Stimulated activated CD4-positive, alpha-beta T cell treated with anti-CD3 and anti-CD28 coated beads, Interleukin-1b, Interleukin-23, amount 100 ng/mL, for 1 hour (primary cell): ENCODE measurements at places on chromosomes 7 and 10.

DNA sequence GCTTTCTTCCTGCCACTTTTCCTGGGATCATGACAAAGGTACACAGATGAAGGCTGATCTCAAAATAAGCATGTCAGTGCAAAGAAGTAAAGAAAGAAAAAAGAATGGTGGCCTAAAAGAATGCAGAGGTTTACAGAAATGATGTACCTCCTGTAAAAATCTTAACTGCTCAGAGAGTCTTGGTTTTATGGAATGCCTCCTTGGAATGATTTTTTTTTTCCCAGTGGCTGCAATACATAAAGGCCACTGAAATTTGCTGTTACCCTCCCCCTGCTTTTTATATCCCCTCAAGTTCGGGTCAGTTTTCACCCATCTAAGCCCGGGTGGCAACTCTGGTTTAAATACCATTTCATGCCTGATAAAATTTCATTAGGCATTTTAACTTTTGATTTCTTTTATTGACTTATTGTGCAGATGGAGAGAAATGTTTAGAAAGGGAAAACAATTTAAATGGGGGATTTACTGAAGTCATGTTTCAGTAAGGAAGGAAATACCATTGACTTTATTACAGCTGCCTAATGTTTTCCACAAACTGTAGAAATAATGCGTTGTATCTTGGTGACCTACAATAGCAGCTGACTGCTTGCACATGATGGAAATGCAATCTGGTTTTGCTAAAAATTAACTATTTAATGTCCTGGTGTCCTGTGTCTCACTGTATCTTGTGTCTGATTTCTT is 102.5 kb downstream of the SAMD9 start:
- DNase-seq: no peak

DNA sequence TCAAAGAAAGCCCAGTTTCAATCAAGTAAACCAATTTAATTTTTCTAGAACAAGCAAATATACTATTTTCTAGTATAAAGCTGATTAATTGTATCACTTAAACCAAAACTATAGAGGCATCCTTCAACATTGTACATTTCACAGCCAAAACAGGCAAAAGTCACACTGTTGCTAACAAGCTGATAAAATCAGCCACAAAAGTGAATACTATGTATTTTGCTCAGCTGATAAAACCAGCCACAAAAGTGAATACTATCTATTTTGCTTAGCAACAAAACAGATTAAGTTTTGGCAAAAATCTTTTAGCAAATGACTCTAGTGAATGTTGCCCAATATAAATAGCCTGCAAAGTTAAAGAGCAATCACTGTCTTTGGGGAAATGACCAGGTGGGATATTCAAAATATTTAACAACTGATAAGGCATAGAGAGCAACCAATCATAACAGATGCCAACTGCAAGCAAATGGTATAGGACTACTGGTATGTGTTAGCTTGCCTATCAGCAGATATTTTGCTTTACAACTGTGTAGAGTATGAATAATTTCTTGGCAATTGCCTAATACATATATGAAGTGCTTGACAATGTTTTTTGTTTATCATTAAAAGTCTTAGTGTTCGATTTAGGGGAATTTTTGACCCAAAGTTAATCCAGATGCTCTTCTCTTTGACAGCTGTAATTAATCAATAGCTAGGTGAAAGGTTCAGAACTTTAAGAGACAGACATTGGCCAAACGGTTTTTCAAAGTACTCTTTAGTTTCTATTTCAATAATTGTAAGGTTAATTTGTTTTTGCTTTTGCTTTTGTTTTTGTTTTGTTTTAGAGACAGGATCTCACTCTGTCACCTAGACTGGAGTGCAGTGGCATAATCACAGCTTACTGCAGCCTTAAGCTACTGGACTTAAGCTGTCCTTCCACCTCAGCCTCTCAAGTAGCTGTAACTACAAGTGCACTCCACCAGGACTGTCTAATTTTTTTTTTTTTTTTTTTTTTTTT is 44.4 kb upstream of the SP4 start:
- no peak for DNase-seq

DNA sequence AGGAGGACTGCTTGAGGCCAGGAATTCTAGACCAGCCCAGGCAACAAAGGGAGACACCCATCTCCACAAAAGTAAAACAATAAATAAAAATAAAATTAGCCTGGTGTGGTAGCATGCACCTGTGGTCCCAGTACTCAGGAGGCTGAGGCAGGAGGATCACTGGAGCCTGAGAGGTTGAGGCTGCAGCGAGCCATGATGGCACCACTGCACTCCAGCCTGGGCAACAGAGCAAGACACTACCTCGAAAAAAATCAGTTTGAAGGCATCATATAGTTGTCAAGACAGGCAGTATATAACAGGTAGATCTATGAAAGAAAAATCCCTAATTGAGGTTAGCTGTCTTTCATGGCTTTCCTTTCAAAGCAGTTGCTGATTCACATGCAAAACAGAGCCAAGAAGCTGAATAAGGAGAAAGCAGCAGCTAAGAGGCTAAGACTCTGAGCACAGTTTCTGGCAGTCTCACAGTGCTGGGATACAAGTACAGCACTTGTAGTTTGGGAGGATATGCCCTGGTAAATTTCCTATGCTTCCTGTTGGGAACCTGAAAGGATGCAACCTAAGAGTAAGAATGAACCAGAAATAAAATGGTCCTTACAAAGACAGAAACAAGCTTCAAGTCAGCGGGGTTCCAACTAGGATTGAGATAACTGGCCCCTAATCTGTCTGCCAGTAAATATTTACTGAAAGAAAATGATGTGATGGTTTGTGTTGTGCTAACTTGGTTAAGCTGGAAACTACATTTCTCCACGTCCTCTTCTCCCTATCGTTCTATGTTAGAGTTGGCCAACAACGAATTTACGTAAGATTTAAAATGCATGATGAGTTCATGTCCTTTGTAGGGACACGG is 368.5 kb upstream of the HPS1 start:
- no peak for DNase-seq

- no peak for DNase-seq
Observed at GRCh38 chr7:30627026-30627425, 32.3 kb downstream of the GARS1 start.

DNA sequence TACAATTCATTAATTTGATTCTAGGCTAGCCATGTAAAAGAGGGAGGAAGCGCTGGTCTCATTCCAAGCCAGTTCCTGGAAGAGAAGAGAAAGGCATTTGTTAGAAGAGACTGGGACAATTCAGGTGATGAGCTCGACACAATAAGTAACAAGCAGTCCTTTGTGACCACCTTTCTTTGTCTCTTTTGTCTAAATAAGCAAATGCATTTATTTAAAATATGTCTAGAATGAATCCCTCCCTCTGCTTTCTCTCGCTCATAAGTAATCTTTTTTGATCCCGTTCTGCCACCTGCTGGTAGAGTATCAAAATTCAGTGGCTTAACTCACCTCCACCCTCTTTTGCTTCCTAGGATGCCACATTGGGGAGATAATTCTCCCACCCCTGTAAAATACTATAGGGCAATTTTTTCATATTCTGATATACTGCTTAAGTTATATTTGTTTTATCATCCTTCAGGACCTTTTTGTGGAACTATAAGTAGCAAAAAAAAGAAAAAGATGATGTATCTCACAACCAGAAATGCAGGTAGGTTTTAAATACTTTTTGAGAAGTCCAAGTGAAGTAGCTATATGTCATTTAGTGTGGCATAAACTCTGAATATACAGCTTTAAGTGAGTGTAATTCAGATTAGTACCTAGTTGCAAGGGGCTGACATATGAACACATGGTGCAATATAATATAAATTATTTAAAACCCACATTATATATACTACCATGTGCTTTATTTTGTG is 91.5 kb downstream of the GSDME start:
- peak; percentile 7 for DNase-seq

GRCh38 chr10:5457741-5458140 is 41.6 kb downstream of the CALML5 start:
- no peak for DNase-seq

DNA sequence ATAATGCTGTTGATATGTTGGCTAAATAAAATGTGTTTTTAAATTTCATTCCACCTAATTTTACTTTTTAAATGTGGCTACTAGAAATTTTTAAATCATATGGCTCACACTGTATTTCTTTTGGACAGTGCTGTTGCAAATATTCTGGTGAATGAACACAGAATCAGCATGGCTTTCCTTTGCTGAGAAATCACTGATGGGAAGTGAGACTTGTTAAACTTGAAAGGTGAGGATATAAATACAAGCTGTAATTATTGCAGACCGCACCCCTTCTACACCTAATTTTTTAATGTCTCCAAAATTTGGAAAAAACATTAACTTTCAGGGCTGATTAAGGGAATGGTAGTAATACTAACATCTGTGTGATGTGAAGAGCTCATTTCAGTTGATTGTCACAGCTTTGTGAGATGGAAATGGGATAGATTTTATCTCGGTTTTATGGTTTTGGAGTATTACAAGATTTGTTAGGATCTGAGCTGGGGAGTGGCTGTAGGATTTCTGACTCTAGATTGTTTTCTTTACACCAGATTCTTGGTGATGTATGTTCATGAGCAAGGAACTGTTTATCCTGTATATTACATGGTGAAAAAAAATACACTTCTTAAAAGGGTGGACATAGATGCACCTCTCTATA is 1.3 kb downstream of the MIOS start:
- DNase-seq: no peak

DNA sequence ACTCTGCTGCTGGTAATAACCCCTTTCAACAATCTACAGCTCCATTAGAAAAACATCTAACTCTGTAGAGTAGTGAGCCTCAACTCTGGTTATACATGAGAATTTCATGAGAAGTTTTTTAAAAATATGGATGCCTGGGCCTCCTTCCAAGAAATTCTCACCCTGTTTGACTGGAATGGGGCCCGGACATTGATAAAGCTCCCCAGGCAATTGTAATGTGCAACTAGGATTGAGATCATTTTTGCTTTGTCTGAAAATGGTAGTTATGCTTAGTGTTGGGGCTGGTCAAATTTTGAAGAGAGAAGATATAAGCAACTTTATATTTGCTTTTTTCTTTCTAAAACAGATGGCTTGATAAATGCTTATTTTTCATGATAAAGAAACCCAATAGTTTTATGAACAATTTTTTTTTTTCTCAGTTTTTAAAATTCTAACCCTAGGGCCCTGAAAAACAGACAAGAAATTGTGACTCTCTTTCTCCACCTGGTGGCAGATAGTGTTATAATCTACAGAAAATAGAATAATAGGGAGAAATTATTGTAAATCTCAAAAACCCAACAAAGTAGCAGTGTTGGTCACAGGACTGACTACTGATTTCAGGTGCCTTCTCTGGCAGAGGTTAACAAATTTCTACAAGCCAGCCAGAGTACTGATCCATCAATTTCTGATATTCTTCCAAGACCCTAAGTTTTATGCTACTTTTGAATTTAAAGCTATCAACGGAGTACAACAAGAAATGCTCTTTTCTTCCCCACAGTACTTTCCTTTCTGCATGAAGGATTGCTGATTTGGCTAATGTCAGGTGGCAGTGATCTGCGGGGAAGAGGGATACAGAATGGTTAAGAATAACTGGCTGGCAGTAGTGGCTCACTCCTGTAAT is 174.8 kb downstream of the DKK1 start:
- no peak for DNase-seq

DNA sequence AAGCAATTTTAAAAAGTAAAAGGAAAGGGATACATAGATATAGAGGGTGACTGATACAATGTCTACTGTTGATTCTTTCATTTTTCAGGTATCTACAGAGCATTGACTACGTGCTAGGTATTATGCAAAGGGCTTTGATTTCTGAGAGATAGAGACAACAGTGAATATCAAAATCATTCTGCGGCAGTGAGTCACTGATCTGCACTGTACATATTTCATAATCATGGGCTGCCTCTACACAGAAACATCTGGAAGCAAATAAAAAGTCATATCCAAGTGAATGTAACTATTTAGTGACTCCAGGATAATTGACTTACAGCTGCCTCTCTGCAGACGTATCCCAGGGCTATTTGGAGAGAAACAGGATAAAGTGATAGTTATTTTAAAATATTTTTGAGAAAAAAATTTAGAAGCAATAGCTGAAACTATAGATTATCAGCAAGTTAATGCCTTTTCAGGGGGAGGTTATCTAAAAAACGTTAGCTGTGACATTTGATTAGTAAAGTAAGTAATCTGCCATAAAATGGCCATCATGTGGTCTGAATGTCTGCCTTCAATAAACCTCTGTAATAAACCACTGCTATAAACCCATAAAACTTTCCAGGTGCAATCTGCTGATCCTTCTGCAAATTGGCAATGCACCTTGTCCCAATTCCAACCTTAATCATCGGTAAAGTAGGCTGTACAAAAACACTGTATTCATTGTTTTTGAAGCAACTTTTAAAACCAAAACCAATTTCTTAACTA is 43.7 kb downstream of the CPXM2 start:
- no peak for DNase-seq

- DNase-seq: no peak
Observed at GRCh38 chr7:45892407-45893035, 4.2 kb downstream of the IGFBP1 start.

GRCh38 chr10:110691139-110691538 is 47.0 kb downstream of the RBM20 start:
- DNase-seq: no peak
